NCI-H1436 treated with DMSO at 0.1 percent for 48 hours (cell line): ENCODE measurements at places on chromosomes 7 and 10.

DNA sequence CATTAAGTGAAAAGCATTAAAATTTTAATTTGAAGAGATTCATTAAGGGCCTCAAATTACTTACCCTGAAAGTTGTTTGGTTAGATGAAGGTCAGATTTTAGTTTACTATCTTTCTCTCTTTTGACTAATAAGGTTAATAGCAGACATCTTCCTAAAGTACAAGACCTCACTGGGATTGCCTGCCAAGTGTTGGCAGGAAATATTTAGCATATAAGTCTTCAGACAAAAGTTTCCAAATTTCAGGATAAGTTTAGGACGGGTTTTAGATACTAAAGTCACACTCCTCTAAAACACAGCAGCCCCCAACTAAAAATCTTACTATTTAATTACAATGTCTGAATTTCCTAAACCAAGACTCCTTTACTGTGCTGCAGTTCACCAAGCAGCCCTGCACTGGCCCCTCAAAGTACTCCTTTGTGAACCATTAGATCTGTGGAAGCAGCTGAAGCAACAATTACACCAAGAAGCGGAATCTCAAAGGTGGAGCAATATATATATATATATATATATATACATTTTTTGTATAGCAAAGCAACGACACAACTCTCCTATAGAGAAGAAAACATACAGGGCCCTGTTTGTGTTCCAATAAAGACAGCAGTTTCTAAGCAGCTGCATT, 91.2 kb upstream of the KCNIP2 start:
- DNase-seq = no peak

DNA sequence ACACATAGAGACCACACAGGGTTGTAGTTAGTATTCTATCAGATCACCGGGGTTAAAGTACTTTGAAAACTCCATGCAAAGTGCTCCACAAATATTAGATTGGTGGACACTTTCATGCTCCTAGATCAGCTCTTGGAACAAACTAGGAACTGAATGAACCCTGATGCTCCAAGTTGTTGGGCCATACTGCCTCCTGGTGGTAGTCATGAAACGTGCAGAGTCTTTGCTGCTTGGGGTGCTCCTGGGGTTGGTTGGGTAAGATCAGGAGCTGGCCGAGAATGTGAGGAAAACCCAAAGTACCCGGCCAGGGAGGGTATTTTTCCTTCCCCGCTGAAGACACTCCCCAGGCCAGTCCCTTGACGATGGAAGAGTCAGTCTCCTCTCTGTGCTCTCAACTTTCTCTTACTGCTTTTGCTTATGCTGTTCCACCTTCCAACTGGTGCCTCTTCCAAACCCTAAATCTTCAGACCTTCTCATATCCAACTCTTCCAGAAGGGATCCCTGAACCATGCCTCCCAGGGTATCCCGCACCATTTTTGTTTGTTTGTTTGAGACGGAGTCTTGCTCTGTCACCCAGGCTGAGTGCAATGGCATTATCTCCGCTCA, 918 bp upstream of the RPEL1 start:
- DNase-seq = no peak

GRCh38 chr7:148212731-148213130, 377.8 kb upstream of the C7orf33 start:
- no peak for DNase-seq

DNA sequence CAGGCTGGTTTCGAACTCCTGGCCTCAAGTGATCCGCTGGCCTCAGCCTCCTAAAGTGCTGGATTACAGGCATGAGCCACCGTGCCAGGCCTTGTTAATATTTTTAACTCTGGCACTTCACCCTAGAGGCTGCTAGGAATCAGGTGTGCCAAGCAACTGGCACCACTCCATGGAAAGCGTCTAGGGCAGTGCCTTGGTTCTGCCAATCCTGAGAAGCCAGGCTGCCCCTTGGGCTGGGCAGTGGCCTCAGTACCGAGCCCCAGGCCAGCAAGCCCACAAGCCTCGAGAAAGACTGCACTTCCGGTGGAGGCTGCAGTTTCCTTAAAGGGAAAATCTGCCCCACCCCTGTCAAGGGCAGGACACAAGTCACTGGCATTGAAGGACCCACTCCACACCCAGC, 11.3 kb downstream of the ALKBH4 start:
- no peak for DNase-seq

DNA sequence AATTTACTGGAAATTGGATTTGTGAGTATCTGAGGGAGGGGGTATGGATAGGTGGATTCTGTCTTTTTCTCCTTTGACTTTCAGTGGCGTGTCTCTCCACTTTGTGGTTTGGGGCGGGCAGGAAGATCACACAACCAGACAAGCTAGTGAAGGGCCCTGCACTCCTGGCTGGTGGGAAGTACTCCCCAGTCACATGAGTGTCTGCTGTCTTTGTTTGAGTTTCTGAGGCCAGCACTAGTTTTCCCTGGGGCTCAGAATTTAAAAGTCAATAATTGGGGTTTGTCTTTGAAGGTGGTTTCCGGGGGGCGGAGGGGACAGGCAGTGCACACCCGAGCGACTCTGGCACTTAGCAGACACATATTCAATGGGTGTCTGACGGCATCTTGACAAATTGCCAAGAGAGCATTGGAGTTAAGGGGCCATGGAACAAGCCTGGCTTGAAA, 120.1 kb downstream of the WDFY4 start:
- DNase-seq = no peak

GRCh38 chr7:2608921-2609411, 22.8 kb upstream of the TTYH3 start:
- no peak for DNase-seq

GRCh38 chr10:71774916-71775702, 1.8 kb upstream of the VSIR start:
- no peak for DNase-seq

DNA sequence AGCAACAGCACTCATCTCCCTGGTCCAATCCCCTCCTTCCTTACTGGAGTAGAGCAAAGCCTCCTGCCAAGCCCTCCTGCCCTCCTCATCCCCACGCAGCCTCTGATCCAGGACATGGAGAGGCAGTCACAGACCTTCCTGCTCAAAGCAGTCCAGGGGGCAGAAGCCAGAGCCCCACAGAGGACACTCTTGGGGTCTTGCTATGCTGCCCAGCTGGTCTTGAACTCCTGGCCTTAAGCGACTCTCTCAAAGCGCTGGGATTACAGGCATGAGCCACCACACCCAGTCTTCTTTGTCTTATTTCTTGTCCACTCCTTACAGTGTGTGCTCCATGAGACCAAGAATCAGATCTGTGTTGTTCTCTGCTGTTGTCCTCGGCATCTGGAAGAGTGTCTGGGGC, 26.6 kb upstream of the MNX1 start:
- no peak for DNase-seq
